ENCODE measurements at places on chromosomes 2 and 18.

- DNase-seq, result no peak
Measured at GRCh38 chr18:13597068-13597467, 129.3 kb downstream of the FAM210A start.

DNA sequence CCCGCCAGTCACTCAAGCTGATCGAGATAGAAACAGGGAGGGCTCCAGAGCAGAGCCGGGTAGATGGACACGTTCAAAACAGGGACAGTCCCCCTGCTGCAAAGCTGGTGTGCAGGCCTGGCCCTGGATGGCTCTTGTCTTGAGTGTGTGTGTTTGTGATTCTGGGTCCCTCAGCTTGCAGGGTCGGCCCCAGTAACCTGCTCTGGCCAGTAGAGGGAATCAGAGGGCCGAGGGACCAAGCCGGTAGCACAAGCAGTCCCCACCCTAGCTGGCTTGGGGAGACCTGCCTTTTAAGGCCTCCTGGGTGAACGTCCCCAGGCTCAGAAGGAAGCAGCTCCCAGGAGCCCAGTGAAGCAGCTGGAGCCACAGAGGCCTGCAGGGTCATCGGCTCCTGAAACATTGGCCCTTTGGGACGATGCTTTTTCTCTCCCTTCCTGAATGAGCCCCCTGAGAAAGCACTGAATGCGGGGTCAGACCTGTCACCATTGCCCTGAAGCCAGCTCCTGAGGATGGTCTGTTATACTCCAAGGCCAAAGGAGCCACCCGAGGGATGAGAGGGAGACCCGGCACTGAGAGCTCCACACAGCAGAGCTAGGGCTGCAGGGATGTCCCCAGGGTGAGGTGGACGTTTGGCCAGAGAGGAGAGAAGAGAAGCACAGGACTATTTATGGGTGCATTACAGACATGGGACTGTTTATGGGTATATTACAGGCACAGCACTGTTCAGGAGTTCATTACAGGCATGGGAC is 15.4 kb upstream of the MLPH start:
- peak; percentile 42 for DNase-seq

GRCh38 chr2:70083344-70084156 is 3.7 kb upstream of the PCBP1 start:
- DNase-seq, result no peak

GRCh38 chr2:212534336-212534735 is 4.3 kb downstream of the ERBB4 start:
- DNase-seq, result no peak

- no peak for DNase-seq
Measured at GRCh38 chr2:236641051-236641726, 71.6 kb downstream of the ACKR3 start.

DNA sequence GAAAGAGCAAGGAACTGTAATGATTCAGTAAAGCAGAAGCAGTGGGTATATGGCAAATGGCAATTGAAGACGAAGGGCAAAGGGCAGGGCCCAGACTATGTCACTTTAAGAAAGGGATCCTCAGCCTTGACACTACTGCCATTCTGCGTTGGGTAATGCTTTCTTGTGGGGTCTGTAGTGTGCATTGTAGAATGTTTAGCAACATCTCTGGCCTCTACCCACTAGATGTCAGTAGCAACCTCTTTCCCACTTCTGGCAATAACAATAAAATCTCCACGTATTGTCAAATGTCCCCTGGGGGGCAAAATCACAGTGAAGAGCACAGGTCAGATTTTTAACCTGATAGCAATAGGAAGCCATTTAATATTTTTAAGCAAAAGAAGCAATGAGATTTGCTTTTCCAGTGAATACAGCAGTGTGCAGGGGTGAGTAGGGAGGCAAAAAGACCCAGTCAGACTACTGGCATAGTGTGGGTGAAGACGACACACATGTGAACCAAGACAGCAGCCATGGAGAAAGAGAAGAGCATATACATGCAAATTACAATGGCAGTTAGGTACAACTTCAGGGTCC is 209.5 kb downstream of the DYM start:
- DNase-seq, result peak; percentile 57

GRCh38 chr2:62270728-62271127 is 74.8 kb downstream of the B3GNT2 start:
- DNase-seq, result no peak

- DNase-seq, result no peak
Measured at GRCh38 chr2:30981510-30981909, 156.7 kb downstream of the GALNT14 start.

DNA sequence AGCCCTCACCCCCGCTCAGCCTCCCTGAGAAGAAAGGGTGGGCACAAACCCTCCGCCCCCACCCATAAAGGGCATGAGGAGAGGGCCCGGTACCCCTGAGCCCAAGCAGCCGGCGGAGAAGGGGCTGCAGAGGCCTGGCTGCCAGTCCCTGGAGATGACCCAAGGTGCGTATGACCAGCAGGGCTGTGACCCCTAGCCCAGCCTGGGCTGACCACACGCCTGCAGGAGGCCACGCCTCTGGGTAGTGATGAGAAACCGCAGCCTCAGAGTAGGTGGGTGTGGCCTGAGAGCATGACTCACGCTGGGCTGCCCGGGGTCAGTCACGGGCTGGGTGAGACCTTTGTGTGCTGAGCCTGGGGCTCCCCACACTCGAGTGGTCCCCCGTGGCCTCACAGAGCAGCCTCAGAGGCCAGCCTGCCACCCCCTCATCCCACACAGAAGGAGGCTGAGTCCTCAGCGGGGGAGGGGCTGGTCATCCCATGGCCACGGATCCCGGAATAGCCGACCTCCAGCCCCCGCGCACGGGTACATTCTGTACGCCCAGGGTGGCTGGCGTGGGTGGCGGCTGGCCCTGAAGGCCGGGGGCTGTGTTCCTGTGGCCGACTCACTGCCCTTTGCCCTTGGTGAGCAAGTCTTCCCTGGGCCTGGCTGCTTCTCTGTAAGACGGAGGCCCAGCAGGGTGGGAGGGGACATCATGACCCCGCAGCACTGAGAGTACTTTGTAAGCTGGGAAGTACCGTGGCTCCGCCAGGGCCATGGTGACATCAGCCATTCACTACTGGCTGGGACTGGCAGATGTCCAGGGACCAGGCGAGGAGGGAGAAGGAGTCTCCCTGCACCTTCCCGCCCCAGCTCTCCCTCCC is 110.8 kb upstream of the OTOS start:
- DNase-seq, result peak; percentile 24

GRCh38 chr2:223884399-223884798 is 47.0 kb upstream of the AP1S3 start:
- DNase-seq, result no peak

DNA sequence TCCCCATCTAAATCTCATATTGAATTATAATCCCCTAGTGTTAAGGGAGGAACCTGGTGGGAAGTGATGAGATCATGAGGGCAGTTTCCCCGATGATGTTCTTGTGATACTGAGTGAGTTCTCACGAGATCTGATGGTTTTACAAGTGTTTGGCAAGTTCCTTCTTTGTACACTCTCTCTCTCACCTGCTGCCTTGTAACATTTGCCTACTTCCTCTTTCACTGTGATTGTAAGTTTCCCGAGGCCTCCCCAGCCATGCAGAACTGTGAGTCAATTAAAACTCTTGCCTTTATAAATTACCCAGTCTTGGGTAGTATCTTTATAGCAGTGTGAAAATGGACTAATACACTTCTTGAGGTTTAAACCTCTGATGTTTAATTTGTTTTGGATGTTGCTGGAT is 177.5 kb downstream of the CD8B2 start:
- no peak for DNase-seq

DNA sequence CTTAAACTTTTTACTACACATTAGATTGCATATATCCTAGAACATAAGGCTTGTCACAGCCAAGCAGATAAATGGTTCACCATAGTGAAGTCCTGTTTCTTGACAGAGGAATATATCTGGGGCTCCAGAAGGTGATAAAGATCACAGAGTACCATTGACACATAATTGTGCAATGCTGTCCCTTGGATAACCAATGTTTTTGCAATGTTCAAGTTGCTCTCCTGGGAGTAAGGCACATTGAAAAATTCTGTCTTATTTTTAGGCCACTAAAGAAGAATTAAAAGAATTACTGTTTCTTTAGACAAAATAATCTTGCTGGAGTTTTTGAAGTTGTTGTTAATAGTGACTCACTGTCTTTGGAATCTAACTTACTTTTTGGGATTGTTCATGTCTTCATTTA is 1132.8 kb downstream of the LRP1B start:
- no peak for DNase-seq

DNA sequence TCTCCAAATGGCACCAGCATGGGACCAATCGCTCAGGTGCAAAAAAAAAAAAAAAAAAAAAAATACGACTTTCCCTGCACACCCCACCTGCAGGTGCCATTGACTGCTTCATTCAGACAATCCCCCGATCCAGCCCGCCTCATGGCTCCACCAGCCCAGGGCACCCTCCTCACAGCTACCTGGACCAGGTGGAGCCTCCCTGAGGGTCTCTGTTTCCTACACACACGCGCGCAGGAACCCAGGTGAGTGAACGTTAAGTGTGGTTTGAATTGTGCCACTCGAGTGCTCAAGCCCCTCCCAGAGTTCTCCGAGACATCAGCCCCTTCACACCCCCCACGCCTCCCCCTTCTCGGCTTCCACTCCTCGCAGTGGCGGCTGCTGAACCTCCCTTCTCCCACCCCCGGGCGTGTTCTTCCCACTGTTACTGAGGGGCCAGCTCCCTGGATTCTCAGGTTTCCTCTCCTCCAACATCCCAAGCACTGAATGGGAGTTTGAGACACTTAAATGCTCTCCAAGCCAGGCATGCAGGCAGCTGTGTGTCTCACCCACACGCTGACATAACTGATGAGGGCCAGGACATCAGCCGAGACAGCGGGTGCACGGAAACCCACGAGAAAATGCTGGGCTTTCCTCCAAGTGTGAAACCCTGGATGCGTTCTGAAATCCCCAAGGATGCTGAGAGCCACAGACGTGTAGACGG is 88.8 kb upstream of the SNTG2 start:
- DNase-seq, result no peak

GRCh38 chr2:236395067-236395466 is 130.9 kb upstream of the ASB18 start:
- DNase-seq, result no peak

DNA sequence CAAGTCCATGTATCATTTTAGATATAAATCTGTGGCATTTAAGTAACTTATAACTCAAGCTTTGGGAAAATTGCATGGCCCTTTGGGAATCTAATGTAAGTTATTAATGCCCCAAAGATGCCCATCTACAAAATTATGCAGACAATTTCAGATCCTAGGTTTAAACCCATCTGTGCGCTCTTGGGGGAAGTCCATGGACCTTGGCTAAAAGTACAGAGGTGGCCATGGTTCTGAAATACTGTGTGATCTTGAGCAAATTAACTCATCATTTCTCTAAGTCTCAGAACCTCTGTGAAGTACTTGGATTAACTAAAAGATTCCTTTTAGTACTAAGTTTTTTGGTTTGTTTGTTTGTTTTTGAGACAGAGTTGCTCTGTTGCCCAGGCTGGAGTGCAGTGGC is 19.5 kb downstream of the INPP1 start:
- no peak for DNase-seq

DNA sequence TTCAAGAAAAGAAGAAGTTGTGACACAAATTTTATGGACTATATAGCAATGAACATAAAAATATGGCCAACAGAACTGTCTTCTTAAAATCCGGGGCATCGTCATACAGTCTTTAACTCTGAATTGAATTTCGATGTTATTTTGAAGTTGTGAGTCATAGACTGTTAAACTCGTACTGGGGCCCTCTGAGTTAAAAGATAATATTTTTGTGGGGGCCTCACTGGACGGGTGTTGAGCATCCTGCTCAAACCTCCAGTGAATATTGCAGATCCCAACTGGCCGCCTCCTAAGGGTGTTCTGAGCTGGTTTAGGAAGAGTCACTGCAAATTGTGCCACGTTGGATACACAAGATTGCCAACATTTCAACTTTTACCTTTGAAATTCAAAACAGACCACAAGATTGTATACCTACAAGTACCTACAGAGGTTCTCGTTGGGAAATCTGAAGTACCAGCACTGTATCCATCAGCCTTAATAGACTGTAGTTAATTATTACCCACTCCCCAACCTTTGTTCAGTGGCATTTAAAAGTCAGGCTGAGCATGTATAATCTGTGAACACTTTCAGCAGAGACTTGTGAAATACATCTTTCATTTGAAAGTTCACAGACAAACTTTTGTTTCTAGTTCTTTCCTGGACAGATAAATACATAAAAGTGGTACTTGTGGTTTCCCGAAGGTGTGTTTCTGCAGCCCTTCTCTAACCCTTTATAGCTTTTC is 27.8 kb downstream of the KLHL23 start:
- no peak for DNase-seq

DNA sequence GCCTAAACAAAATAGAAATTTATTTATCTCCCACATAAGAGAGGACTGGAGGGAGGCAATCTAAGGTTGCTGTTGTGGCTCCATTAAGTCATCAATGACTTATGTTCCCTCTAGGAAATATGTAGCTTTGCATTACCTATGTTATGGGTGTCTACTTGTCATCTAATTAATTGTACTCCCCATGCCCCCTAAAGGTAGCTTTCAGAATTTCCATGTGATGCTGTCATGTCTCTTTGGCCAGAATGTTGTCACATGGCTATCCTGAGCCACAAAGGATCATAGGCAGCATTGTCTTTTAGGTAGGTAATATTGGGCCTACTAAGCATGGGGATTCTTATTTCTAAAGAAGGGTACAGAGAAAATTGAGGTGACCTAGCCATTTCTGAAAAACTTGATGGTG is 935.6 kb upstream of the FANCL start:
- DNase-seq, result no peak

DNA sequence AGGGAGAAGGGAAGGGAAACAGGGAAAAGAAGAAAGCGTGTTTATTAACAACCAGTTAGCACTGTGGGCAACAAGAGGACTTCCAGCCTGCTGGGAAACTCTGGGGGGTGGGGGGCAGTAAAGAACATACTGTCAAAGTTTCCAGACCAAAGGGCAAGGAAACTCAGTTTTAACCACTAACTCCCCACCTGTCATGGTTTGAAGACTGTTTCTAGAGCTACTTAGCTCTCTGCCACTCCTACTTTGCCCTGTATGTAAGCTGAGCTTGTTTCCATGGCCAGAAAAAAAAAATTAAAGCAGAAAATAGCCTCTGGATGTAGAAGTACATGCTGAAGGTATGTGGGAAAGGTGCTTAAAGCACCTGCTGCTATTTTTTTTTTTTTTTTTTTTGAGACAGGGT is 11.0 kb upstream of the PTPN2 start:
- DNase-seq, result no peak

GRCh38 chr2:108267101-108267500 is 21.6 kb upstream of the SULT1C2 start:
- no peak for DNase-seq

DNA sequence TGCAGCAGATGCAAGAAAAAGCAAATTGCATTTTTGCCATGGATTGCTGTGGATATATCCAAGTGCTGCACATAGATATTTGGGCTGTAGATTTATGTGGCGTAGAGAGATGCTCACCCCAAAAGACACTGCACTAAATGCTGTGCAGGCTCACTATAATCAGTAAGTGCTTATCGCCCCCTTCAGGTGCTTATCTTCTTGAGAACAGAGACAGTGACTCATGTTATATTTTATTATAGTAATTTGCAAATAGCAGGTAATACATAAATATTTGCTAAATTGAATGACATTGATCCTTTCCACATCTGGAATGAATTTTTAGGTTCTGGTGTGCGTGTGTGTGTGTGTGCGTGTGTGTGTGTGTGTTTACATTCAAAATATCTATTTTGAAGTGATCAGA is 36.8 kb upstream of the PLEKHM3 start:
- peak; percentile 31 for DNase-seq
